ENCODE measurements at places on chromosomes 5 and 9. TPM values are rescaled to one million over a fixed set of nuclear protein-coding genes. Genes with fewer than 3 reads are reported as not detected.
A peak's percentile ranks its signal among the peaks of the same experiment; 100 is the strongest.

DNA sequence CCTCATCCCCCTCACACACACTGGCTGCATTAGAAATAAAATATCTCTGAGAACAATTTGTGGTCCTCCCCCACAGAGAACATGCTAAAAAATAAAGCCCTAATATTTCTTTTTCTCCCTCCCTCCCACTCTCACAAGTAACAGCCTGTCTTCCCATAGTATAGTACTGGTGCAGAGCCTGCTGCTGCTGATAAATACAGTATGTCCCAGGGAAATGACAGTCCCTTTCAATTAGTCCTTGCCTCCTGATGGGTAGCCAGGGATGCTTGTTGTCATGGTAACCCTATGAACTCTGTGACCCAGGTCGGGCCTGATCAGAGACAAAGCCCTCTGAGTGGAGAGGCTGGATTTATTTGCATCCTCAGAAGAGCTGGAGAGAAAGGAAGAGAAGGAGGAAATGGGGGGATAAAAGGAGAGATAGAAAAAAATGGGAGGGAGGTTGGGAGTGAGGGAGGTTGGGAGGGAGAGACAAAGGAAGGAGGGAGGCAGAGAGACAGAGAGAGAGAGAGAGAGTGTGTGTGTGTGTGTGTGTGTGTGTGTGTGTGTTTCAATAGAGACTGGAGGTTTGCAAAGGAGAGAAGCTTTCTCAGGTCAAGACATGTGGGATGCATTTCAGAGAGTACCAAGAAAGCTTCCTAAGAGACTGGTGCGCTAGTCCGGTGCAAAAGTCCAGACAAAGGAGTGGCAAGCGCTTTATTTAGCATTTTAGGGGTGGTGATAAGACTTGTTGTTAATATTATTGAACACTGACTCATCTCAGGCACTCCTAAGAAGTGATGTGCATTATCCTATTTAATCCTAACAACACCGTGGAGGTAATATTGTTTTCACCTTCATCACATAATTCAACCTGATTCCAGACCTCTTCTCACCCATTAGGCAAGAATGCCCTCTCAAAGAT is 260.8 kb downstream of the FAM114A2 start:
- no peak for DNase-seq

- DNase-seq: no peak
These were observed 69.4 kb upstream of the FCN2 start for GRCh38 chr9:134811079-134811672.

WNK2 gene
- 250 TPM for total RNA-seq

- no peak for DNase-seq
These were observed 416.8 kb downstream of the TMEM38B start for GRCh38 chr9:106111039-106111730.

DNA sequence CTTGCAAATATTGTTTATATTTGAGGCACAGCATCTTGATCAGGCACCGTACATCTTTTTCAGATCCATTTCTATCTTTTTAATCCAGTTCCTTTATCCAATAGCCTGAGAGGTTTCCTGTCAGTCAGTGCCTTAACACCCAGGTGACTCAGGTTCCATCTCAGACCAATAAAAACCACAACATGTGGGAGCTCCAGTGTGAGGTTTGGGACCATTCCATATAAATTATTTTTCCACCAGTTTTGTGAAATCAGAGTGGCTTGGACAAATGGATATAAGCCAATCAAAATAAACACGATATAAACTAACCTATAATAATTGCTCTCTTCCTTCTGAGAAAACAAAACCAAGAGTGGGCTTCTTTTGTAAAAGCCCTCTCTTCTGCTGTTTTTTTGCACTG is 351.3 kb downstream of the NTRK2 start:
- DNase-seq: no peak

MTRR gene
- 30.0 TPM for total RNA-seq

- DNase-seq: no peak
These were observed 20.7 kb upstream of the LPCAT1 start for GRCh38 chr5:1544294-1544961.

DNA sequence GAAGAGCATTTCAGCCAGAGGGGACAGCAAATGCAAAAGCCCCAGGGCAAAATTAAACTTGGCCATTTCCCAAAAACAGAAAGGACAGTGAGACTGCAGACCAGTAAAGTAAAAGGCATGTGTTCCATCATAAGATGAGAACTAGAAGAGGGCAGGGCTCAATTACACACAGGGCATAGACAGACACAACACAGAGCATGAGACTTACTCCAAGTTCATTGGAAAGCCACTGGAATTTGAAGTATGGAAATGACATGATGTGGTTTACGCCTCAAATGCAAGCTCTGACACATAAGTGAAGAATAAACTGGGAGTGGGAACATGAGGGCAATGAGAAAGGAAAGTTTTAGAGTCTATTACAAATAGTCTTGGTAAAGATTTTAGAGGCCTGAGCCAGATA is 446.6 kb upstream of the GRIA1 start:
- no peak for DNase-seq

GFI1B gene
- 0.25 TPM for total RNA-seq

DNA sequence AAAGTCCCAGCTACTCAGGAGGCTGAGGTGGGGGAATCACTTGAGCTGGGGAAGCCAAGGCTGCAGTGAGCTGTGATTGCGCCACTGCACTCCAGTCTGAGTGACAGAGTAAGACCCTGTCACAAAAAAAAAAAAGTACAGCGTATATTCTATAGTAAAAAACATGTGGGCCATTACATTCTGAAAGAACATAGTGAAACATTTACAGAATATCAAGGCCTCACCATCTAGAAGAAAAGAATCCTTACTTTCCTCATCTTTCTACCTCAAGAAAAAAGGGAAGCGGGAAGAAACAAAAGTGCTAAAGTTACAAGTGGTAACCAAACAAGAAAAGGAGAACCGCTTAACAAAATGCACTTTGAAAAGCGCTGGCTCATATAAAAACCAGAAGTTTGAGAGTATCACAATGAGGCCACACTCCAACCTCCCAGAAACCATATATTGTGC is 5.7 kb upstream of the SYK start:
- no peak for DNase-seq

- peak; percentile 78 for DNase-seq
These were observed 30.0 kb downstream of the LCP2 start for GRCh38 chr5:170267431-170268152.

DNA sequence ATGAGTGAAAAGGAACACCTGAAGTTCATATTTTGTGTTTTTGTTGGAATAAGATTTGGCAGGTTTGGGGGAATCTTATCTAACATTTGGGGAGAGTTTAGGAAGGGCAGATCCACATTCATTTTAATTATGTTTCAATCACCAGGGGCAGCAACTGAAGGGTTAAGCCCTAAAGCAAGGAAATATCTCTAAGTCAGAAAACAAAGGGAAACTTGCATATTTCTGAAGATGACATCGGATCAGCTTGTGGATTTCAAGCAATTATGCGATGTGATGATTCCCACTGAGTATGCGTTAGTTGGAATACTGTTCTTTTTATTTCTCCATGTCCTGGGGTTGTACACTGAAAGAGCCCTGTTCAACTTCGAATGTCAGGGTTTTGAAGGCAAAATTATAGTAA is 59.8 kb upstream of the NFIB start:
- no peak for DNase-seq

DNA sequence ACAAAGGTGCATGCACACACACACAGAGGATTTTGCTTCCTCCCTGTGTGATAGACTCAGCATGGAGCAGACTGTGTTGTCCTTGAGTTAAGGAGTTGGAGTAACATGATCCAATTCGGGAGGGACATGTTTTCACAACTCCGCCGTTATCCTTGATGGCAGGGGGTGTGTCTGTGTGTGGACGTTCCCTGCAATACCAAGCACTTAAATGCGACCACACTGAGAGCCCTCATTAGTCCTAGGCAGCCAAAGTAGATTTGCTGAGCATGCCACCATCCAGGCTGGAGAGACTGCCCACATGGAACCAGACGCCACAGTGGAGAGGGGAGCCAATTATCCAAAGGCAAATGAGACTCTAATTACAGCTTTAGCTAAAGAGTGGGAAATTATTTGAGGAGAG is 140.1 kb downstream of the DOCK2 start:
- no peak for DNase-seq

TSSK1B gene
- not detected for total RNA-seq

SH3GL2 gene
- 3.1 TPM for total RNA-seq

DNA sequence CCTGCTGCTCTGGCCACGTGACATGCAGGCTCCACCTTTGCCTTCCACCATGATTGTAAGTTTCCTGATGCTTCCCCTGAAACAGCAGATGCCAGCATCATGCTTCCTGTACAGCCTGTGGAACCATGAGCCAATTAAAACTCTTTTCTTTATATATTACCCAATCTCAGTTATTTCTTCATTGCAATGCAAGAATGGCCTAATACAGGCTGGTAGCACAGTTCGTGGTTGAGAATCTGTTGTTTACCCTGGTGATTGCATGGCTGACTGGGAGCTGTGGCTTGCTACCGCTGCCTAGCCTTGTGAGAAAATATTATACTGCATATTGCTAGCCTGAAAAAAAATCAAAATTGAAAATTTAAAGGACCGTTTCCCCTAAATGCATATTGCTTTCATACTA is 44.8 kb upstream of the PTPN3 start:
- DNase-seq: no peak

DNA sequence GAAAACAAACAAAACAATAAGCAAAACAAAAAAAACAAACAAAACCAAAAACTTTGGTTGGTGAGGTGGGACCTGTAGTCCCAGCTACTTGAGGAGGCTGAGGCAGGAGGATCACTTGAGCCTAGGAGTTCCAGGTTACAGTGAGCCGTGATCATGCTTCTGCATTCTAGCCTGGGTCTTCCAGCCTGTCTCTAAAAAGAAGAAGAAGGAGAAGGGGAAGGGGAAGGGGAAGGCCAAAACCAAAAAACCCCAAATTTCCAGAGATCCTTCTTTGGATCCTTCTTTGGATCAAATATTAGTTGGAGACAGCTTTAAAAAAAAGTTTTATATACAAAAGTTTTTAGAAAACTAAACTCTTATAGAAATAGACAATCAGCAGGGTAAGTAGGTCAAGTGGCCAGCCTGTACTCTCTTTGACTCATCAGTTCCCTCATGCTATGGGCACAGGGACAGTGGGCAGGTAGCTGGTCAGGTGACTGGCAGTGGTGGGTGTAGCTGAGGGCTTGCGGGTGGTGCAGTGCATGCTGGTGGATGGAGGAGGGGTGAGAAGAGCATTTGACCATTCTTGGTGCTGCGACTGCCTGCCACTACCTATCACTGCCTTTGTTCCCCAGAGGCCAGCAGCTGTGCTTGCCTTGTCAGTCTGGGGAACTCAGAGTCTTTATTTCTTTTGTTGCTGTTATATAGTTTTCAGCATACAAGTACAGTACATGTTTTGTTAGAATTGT is 12.6 kb downstream of the RCL1 start:
- no peak for DNase-seq

- DNase-seq: no peak
These were observed 140.5 kb upstream of the ACOT12 start for GRCh38 chr5:81534441-81534840.

ADAMTS19 gene
- total RNA-seq: 1.1 TPM

DNA sequence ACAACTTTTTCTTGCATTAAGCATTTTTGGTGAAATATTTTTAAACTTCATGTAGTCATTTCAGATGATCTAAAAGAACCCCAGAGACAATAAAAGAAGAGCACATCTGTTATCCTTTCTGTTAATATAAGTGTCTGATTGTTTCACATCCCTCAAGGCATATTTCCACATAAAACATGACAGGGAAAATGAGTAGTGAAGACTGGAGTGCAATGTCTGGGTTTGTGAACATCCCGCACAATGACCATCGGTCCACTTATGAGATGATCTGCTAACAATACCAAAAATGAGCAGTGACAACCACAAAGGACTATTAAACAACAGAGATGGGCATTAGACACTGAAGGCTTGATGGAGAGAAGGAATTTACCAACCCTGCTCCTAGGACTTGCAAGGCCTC is 209.1 kb downstream of the NR2F1-AS1 start:
- no peak for DNase-seq

DNA sequence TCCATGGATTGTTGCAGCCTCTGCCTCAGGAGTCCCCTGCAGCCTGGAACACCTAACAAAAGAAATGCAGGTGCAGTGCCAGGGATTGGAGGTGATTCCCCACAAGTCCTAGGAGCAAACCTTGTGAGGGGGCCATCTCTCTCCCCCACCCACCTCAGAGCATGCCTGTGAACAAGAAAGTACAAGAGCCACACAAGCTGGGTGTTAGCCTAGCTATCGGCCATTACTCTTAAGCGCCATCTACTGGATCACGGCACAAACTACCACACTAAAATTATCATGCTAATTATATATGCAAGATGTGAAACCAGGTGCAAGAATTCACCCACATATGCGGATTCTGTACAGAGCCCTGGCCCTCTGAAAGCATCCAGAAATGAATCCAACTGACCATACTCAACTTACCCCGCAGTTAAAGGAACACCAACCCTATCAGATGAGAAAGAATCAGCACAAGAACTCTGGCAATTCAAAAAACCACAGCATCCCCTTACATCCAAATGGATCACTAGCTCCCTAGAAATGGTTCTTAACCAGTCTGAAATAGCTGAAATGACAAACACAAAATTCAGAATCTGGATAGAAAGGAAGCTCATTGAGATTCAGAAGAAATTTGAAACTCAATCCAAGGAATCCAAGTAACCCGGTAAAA is 16.5 kb upstream of the PRSS3 start:
- no peak for DNase-seq

SRA1 gene
- total RNA-seq: 27.4 TPM

- DNase-seq: no peak
These were observed 338 bp downstream of the ABHD17B start for GRCh38 chr9:71910650-71911060.

NTNG2 gene
- 1.9 TPM for total RNA-seq

ABO gene
- 1.7 TPM for total RNA-seq

WNT8A gene
- total RNA-seq: not detected

GRCh38 chr5:142438573-142438972 is 113.8 kb upstream of the SPRY4 start:
- DNase-seq: no peak

DNA sequence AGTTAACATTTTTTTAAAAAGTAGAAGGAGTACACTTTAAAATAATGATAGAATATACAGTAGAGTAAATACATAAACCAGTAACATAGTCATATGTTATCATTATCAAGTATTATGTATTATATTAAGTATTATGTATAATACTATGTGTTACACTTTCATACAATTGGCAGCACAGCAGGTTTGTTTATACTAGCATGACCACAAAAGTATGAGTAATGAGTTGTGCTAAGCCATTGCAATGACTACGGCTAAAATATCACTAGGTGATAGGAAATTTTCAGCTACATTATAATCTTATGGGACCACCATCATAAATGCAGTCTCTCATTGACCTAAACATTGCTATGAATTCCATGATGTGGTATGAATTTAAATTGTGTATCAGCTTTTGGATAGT is 506.0 kb downstream of the HTR1A start:
- DNase-seq: no peak

- no peak for DNase-seq
These were observed 1232.0 kb upstream of the CDH18 start for GRCh38 chr5:21219966-21220365.

SCGB3A2 gene
- not detected for total RNA-seq

GRCh38 chr9:78783743-78784142 is 486.8 kb downstream of the PSAT1 start:
- DNase-seq: no peak

GRCh38 chr5:74865256-74865803 is 857 bp downstream of the FAM169A start:
- DNase-seq: no peak

All from left ventricle myocardium superior (tissue), 1 donor.